Activated T-helper 1 cell treated with Interleukin-2 at 50 U/mL for 16 hours (primary cell): ENCODE measurements at places on chromosomes 2 and 18.

- DNase-seq: no peak
These were observed 131.7 kb upstream of the CREB1 start for GRCh38 chr2:207397917-207398655.

DNA sequence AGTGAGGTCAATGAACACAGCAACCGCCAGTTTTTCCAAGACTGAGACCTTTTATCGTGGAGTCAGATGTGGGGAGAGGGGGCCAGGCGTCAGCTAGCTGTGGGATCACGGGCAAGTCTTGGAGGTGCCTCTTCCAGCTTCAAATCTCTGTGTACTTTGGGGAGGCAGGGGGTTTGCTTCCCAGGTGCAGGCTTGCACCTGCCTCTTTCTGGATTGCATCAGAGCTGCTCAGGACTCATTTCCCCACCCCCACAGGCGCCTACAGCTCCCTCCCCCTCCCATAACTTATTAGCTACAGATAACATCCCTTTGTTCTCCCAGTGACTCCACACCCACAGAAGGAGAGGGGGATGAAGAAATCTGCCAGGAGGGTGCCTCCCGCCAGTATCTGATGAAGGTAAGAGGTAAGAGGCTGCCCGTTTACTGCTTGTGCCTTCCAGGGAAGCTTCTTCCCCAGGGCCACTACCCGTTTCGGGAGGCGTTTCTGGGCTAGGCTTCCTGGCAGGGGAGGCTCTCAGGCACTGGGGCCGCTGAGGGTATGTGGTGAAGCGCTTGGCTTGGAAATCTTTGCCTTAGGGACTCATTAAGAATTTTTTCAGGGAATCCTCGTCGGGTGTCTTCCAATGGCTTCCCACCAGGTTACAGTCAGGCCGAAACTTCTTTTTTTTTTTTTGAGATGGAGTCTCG is 18.8 kb upstream of the MRPL33 start:
- no peak for DNase-seq

- no peak for DNase-seq
These were observed 601.7 kb downstream of the NR4A2 start for GRCh38 chr2:155730804-155731203.

DNA sequence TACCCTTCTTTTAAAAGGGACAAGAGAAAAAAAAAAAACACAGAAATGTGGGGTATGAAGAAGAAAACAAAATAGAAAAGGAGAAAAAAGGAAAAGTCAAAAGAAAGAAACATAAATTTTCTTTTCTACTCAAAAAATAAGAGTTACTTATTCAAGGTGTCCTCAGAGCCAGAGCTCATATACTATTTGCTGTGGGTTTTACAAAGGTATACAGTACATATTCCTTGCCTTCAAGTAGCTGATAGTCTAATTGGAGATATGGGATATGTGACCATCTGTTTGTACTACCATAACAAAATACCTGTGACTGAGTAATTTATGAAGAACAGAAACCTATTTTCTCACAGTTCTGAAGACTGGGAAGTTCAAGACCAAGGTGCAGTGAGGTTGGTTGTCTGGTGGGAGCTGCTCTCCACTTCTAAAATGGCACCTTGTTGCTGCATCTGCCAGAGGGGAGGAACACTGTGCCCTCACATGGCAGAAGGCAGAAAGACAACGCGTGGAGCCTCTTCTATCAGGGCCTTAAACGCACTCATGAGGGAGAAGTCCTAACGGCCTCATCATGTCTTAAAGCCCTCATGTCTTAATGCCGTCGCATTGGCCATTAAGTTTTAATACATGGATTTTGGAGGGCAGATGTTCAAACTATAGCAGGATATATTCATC is 33.9 kb downstream of the NBAS start:
- DNase-seq: no peak

- no peak for DNase-seq
These were observed 73.5 kb downstream of the SESTD1 start for GRCh38 chr2:179191110-179191509.

DNA sequence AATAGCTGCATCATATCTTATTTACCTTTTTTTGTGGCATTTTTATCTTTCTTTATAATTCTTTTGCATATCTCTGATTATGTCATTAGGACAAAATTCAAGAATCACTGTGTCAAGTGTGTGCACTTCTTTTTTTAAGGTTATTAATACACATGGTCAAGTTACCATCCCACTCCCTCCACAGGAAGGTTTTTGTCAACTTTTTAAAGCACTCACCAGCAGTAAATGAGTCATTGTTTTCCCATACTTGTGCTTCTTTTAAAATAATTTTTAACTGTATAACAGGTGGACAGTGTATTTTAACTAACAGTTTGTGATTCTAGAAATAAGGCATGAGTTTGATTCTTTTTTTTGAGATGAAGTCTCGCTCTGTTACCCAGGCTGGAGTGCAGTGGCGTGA is 45.7 kb upstream of the FAM171B start:
- no peak for DNase-seq

DNA sequence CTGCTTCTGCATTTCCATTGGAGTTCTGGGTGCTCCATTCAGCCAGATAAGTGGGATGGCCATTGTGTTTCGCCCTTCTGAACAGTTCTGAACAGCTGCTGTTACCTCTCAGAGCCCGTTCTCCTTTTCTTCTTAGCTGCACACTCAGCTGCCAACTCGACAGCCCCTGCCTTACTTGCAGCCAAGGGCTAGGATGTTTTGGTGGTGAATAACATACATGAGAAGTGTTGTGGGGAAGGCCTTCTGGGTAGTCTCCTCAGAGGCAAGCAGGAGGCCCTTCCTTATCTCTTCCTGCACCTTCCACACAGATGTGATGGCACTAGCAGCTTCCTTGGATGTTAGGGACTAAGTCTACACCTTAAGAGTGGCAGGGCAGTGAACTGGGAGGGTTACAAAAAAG is 138.4 kb upstream of the NOSTRIN start:
- DNase-seq: no peak

- DNase-seq: no peak
These were observed 339.7 kb downstream of the TNS1 start for GRCh38 chr2:217662984-217663602.

- no peak for DNase-seq
These were observed 67.0 kb upstream of the LYPD6B start for GRCh38 chr2:148971547-148971946.

DNA sequence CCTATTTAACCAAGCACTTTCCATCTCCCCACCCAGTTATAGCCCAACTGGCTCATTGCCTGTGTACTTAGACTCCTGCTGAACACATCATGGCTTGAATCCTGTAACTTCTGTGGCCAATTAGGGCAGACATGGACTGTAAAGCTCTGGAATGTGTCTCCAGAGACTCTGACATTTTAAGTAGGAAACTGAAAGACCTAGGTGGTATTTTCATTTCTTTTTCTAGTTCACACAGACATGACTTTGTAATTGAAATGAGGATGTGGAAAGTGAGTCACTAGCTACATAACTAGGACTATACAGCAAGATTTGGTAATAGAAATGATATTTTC is 12.2 kb downstream of the DOK1 start:
- no peak for DNase-seq

- DNase-seq: no peak
These were observed 29.5 kb downstream of the RAB31 start for GRCh38 chr18:9737472-9738121.

DNA sequence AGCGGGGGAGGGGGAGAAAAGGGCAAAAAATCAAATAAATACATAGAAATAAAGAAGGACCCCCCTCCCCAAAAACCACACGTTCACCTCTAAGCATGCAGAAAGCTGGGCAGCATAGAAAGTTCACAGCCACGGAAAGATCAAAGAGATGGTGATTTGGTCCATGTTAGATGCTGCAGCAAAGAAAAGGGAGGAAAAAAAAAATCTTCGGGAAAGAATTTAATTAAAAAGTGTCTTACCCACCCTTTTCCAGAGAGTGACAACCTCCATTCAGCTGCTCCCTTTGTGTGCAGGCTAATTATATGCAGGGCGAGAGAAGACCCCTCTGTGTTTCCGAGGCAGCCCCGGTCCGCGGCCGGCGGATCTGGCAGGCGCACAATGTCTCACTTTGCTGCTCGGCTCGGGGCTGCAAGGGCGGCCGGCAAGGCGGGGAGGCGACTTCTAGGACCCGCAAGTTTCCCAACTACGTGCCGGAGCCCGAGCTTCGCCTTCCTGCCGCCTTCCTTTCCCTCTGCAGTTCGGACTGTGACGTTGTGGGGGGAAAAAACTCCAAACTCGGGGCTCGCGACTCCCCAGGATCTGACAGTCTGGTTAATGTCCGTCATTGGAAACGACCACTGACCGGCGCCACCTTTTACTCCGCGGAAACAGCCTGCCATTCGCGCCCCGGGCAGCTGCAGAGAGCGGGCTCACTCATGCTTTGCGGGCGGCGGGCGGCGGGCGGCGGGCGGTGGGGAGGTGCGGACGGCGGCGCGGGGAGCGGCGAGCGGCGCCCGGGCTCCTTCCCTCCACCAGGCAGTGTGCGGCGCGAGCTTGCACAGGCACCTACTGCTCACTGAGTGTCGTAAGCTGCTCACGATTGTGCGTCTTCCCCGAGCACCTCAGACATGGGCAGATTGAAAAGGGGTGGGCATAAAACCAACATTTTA is at the start of gene LRRTM1:
LRRTM1 (minus strand) TSS at position 844 of the 929 bp plus-strand sequence. CDS start 933 bp downstream, outside the sequence.
- no peak for DNase-seq

DNA sequence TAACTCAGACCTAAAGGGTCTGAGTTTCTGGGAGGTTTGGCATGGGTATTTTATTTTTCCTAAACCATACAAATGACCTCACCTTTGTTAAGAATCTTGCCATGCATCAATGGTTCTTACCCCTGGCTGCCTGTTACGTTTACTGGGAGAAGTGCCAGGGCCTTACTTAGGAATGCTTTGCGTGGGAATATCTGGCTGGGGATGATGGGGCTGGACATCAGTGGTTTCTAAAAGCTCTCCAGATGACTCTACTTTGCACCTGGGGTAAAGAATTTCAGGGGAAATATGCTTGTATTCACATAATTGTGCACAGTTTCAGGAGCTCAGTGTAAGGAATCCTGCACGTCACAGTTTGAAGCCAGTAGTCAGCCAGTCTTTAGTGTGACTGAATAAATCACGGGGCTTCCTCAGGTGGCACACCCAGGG is 18.2 kb upstream of the DAW1 start:
- DNase-seq: no peak

GRCh38 chr2:9285921-9286320 is 79.3 kb downstream of the ASAP2 start:
- no peak for DNase-seq

DNA sequence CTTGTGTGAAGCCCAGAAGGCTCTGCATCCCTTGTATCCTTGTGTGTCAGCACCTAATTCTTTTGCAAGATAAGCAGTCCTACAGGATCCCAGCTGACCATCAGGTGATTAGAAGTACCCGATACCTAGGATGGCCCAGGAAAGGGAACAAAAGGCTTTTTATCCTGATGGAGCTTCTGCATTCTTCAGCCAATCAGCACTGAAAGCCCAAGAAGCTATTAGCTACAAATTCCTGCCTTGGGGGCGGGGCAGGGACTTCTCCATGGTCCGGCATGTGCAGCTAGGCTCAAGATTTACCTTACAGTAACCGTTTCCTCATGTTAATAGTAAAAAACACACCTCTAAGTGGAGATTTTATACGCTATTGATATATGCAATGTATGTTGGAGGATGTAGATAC is 264.6 kb upstream of the THUMPD2 start:
- no peak for DNase-seq

DNA sequence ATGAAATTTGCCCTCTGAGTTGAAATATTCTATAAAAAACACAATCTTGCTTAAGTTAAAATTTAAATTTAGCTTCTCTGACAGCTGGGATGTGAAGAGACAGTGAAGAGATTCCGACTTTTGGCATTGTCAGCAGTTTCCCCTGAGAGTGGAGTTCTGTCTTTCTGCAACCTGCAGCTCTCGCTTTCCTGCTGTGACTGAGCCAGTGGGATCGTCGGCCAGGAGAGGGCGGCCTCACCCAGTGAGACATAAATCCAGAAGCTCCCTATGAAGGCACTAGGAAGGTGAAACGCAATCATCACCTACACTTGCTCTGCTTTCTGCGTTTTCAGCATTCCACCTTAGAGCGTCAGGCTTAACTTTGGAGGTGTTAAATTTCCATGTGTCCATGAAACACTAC is 75.4 kb upstream of the HNMT start:
- DNase-seq: no peak

DNA sequence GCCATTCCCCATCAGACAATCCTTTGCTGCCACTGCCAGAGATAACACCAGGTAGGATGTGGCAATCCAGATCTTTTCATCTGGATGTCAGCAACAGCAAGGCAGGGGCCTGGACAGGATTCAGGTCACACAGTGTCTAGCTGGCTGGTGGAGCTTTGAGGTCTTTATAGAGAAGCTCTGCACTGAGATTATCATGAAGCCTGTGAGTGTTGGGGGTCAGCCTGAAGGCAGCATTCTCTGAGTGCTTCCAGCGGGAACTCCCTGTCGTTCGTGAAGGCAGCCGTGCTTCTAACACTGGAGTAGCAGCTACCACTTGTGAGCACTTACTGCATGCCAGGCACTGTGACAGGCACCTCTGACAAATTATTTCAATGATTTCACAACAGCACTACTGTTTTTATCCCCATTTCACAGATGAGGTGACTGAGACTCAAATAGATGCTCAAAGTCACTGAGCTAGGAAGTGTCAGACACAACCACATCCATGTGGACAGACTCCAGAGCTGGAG is 85.7 kb downstream of the SEMA4F start:
- no peak for DNase-seq

GRCh38 chr2:45954233-45954850 is 302.9 kb downstream of the PRKCE start:
- no peak for DNase-seq

- DNase-seq: no peak
These were observed 647 bp downstream of the CCDC121 start for GRCh38 chr2:27627963-27628766.

GRCh38 chr18:21479721-21480120 is 120.8 kb downstream of the ESCO1 start:
- DNase-seq: no peak

DNA sequence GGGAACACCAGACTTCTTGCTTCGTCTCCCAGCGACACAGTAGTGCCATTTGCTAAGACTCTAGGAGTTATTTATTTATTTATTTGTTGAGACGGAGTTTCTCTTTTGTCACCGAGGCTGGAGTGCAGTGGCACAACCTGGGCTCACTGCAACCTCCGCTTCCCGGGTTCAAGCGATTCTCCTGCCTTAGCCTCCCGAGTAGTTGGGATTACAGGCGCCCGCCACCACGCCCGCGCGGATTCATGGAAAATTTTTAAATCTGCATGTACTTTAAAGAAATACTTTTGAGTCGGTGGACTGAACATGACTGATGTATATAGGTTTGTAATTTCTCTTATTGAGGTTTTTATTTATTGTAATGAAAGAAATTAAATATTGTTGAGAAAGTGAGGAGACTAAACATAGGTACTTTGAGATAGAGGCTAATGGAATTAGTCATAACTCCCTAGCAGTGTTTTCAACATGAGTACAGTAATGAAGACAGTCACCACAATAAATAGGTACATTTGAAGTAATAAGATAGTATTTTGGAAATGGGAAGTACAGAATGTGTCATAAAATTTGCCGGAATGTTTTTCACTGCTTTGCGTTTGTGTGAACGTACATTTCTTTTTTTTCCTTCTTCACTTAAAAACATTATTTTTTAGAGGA is 983 bp downstream of the MTX2 start:
- no peak for DNase-seq

- DNase-seq: no peak
These were observed 218.4 kb downstream of the CDH20 start for GRCh38 chr18:61551586-61551985.
